ENCODE measurements at places on chromosomes 1 and 21.

DNA sequence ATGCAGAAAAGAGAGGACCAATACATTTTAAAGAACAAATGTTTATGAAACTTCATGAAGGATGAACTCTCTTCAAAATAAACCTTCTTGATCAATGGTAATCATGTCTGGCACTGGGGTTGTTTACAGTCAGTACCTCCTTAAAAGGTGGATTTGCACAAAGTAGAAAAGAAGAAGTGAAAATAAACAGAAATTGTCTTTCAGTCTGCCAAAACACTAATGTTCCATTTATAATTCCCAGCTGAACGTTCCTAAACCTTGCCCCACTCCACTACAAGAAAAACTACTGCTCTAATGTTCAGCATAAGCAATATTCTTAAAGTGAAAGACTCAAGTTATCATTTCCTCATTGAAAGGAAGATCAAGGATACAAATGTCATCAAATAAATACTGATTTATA, 86.2 kb downstream of the EIF4G3 start:
- no peak for DNase-seq

- DNase-seq: no peak
These were observed 11.9 kb upstream of the VAV3 start for GRCh38 chr1:107976836-107977235.

DNA sequence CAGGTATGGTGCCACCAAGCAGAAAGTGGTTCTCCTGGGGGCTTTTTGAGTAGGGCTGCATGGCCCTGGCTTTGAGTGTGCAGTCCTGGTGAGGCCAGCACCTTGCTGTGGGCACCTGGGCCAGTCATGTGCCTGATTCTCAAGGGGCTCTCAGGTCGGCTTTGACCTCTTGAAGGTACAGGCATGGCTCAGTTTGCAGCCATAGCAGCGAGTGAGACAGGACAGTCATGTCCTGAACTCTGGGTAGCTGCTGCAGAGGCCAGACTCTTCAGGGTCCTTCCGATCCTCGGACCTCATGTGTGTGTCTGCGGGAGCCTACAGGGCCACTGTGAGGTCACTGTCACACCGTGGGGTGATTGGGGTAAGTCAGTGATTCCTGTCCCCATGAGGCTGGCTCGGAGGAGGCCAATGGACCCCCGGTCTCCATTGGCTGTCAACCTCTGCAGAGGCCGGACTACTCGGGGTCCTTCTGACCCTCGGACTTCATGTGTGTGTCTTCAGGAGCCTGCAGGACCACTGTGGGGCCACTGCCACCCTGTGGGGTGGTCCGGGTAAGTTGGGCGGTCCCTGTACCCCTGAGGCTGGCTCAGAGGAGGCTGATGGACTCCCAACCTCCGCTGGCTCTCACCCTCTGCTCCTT, 95.2 kb upstream of the C1orf174 start:
- no peak for DNase-seq

GRCh38 chr21:38567335-38567969, 69.2 kb upstream of the ERG start:
- no peak for DNase-seq

DNA sequence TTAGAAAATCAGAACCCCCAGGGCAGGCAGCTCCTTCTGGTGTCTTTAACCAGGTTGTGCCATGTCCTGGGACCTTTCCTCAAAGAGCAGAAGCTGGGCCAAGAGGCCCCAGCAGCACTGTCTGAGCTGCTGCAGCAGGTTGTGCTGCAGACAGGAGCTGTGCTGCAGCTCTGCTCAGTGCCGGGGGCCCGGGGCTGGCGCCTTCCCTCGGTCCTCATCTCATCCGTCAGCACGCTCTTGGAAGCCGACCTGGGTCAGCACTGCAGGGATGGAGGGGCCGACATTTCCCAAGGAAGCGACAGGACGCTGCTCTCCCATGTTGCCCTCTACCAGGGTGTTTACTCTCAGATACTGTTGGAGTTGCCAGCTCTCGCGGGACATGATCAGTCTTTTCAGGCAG, 11.7 kb downstream of the URB2 start:
- no peak for DNase-seq

DNA sequence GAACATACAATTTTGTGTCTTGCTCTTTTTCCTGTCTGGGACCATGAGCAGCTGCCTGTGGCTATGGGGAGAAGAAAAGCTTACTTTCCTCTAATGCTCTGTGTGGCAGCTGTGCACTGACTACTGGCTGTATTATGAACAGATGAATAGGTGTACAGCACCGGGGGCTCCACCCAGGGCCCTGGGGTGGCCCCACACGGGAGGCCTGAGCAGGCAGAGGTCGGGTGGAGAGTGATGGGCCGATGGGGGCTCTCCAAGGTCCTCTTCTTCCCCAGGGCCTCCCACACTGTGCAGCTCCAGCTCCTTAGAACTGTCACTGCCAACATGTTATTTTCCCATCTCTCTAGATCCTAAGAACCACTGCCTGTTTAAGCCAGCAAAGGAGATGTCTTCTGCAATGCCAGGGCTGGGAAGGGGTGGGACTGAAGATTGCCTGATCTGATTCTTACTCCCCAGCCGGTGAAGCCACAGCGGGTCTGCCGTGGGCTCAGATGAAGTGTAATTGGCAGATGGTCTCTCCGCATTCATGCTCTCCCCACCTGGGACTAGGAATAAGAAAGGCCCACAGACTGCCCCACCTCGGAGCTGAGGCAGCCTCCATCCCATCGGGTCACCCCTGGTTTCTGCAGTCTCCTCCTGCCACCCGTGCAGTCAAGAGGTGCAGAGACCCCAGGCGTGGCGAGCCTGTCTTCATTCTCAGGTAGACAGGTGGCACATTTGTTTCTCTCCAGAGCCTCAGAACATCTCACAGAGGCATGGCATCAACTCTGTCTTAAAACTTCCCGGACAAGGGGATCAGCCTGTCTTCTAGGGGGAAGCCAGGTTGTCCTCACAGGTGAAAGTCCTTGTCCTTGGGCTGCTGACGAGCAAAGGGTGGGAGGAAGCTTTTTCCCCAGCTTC, 186.5 kb upstream of the GALNT2 start:
- DNase-seq: no peak

- DNase-seq: no peak
These were observed at the start of gene TRIM46 for GRCh38 chr1:155173478-155174323. Gene TRIM46 (plus strand): TSS chr1:155173849. CDS start chr1:155173967, 118 bp downstream.

- no peak for DNase-seq
These were observed 119.7 kb downstream of the ETS2 start for GRCh38 chr21:38925478-38925877.

DNA sequence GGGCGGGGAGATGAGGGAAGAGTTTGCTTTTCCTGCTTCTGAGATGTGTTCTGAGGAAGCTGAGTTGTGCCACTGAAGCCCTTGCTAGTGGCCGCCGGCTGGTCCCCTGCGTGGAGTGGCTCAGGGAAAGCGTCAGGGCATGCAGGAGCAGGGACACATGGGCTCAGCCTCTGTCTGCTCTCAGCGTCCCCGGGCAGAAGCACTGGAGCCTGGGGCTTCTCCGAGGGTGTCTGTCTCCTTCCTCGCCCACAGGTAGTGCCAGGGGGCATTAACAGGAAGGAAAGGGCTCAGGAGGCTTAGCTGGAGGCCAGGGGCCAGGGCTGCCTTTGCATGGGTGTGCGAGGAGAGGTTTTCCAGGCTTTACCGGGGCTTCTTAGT, 7.3 kb downstream of the PRDM16 start:
- no peak for DNase-seq

GRCh38 chr1:193077991-193078390, 18.6 kb downstream of the RO60 start:
- DNase-seq: no peak

GRCh38 chr1:206449565-206449964, 20.7 kb upstream of the IKBKE start:
- no peak for DNase-seq

- DNase-seq: no peak
These were observed 54.7 kb upstream of the F3 start for GRCh38 chr1:94596260-94596659.

- DNase-seq: no peak
These were observed 75.4 kb downstream of the CEP170 start for GRCh38 chr1:243179720-243180119.

GRCh38 chr1:14261395-14261794, 337.1 kb upstream of the KAZN start:
- DNase-seq: no peak

GRCh38 chr1:69711190-69711930, 143.6 kb downstream of the LRRC7 start:
- no peak for DNase-seq

DNA sequence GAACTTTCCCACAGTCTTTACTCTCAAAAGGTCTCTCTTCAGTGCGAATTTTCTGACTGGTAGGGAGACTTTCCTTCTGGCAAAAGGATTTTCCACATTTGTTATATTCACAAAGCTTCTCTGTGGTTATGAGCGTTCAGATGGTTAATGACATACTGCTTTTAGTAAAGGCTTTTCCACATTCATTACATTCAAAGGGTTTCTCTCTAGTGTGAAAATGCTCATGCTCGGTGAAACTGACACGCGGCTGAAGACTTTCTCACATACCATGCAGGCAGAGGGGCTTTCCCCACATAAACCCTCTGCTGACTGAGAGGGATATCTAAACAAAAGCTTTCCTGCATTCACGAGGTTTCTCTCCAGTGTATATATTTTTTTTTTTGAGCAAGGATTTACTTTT, 9.9 kb upstream of the KLF18 start:
- no peak for DNase-seq

DNA sequence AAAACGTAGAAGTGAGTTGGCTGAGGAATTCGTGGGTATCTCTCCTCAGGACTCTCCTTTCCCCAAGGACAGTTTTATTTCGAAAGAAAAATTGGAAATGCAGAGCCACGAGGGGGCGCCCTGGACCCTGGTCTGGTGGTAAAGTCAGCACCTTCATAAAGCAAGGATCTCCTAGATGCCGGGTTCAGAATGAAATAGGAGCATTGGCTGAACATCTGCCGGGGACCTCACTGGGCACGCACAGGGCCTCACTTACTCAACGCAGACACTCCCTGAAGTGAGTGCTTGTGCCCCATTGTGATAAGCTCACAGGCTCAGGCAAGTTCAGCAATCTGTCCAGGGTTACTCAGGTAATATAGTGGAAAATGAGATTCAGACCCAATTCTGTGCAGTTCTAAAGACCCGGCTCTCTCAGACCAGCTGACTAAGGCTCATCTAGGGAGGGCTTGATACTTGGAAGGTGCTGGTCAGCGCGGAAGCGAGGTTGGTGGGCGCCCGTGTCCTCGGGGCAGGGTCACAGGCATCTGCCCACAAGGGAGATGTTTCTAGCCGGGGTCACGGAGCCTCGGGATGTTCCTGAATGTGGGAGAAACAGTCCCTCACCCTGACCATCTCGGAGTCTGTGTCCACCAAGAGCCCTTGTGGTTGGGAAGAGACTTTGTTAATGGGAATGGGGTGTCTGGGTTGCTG, 55.7 kb upstream of the ETV3 start:
- no peak for DNase-seq

GRCh38 chr1:53539711-53540603, 80.8 kb downstream of the DMRTB1 start:
- no peak for DNase-seq

DNA sequence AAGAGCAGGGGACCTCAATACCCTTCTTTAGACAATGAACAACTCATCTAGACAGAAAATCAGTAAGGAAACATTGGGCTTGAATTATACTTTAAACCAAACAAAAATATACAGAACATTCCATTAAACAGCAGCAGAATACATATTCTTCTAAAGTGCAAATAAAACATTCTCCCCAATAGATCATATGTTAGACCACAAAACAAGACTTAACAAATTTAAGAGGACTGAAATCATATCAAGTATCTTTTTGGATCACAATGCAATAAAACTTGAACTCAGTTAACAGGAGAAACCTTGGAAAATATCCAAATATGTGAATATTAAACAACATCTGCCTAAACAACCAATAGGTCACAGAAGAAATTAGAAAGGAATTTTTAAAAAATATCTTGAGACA, 47.7 kb upstream of the HP1BP3 start:
- no peak for DNase-seq

DNA sequence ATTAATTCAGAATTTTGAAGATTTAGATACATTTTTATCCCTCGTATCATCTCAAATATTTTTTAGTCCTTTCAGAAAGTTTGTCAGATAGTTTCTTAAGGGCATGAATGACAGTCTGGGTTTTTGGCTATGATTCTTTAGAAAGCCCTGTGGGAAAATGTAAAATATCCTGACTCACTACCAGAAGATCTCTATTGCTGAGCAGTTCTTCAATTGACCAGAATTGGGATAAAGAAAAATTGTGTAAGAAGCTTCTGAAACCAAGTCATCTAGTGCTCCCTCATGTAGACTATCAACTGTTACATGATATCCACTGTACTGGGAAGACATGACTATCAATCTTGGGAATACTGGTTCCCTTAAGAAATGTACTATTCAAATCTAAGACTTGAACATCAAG, 608.3 kb upstream of the CHRM3 start:
- DNase-seq: no peak

GRCh38 chr21:29170944-29171343, 40.5 kb downstream of the MAP3K7CL start:
- no peak for DNase-seq

DNA sequence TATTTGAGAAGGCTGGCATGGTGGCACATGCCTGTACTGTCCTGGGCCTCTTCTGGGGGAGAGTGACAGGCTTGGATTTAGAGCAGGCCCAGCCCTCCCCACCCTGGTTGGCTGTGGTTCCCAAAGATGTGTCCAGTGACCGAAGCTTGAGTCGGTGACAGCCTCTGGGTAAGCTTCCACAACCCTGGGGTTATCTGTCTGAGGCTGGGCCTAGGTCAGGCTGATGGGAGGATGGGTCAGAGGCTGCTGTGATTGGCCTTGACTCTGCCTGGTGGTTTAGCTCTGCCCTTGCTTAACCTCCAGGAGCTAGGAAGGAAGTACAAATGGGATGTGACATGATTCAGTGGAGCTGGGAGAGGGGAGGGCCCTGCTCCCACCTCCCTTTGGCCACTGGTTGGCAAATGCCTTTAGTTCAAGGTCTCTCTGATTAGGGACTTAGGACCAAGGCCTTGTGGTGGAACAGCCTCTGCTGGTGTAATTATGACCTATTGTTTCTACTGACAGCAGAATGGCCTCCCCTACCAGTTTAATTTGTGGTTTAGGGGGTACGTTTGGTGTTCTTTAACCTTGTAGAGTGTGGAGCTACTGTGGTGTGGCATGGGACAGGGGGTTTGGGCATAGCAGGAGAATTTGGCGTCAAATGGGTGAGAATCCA, 16.6 kb downstream of the NUDC start:
- no peak for DNase-seq

- no peak for DNase-seq
These were observed 2.6 kb downstream of the EFHD2 start for GRCh38 chr1:15412175-15412800.

DNA sequence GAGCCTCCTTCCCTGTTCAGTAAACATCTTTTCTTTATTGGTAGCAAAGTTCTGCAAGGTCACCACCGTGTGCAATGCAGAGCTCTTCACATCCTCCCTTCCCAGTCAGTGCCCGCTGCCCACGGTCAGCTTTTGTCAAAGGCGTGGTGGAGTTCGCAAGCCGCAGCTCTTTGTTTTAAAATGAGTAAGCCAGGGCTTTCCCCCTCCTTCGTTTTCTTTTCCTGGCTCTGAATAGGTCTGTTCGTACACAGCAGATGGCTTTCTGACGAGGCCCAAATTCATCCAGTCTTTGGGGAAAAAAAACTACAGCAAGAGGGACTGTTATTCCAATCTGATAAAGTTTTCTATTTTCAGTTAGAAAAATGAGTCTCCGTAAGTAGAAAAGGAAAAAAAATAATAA, 153.2 kb downstream of the LRIG2 start:
- DNase-seq: no peak
